ENCODE measurements at places on chromosomes 3 and 15.

GRCh38 chr3:37492468-37492867 is 318.1 kb upstream of the LRRFIP2 start:
- no peak for DNase-seq

- no peak for DNase-seq
Observed at GRCh38 chr3:36709281-36709680, 55.1 kb downstream of the DCLK3 start.

- DNase-seq: no peak
Observed at GRCh38 chr3:170976190-170976519, 50.4 kb downstream of the SLC2A2 start.

GRCh38 chr3:154862265-154862664 is 217.9 kb upstream of the MME start:
- no peak for DNase-seq

DNA sequence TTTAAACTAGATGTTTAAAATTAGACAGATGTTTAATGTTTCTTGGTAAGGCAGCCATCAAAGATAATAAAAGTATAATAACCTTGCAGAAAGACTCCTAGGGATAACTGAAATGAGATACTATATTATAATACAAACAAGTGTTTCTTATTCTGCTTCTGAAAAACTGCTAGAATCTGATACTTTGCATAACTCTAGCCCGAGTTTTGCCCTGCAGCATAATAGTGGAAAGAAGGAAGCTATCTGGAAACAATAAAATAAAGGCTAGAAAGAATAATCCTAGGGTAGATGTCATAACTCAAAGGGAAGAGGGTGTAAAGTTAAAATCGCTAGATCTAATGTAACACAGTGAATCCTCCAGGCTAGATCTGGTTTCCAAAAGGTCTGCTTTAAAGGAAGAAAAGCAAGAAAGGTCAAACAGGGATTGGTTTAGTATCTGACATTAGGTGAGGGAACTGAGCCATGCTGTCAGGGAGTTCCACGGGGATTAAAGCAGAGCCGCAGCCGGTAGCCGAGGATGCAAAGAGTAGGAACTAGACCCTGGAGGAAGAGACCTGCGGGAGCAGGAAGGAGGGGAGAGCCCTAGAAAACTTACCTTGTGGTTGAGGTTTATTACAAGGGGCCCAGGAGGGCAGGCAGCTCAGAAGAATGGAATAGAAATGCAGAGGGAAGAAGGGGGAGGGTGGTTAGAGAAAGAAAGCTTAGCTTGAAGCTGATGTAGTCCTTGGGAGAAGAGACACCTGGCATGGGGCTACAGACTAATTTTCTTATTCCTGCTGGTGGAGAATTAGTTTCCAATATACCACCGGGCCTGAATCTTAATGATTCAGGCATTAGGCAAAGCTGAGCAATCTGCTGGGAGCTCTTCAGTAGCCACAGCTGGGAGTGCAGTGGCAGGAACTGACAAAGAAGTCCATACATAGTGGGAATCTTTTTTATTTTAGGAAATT is 46.1 kb upstream of the TUSC7 start:
- DNase-seq: no peak
